Bone marrow (tissue), 2 donors: ENCODE measurements at places on chromosomes 2 and 18.

GRCh38 chr2:38806733-38807059 is 28.7 kb downstream of the GEMIN6 start:
- no peak for DNase-seq

DNA sequence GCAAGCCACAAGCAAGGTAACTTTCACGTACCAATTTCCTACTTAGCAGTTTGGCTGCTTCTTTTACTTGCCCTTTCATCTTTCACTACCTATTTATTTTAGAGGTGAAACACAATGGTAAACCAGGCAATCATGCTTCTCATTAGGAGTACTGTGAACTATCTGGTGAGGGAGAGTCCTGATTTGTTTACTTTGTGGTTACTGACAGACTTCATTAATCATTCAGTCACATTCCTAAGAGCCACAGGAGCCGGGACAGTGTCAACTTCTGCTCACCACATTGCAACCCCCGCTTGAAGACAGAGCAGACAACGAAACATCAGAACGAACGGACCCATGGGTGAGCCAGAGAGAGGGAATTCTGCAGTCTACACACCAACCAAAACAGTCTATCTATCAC is 28.8 kb downstream of the TUBB6 start:
- no peak for DNase-seq

GRCh38 chr2:118246079-118246478 is 157.8 kb downstream of the INSIG2 start:
- DNase-seq: no peak

- peak; percentile 39 for DNase-seq
Measured at GRCh38 chr18:39208729-39209128, 1643.1 kb upstream of the CELF4 start.

- DNase-seq: no peak
Measured at GRCh38 chr2:120780402-120780801, 44.7 kb downstream of the GLI2 start.

GRCh38 chr18:13398631-13399030 is 180.1 kb downstream of the LDLRAD4 start:
- no peak for DNase-seq

- no peak for DNase-seq
Measured at GRCh38 chr2:43397411-43397810, 171.0 kb upstream of the ZFP36L2 start.

DNA sequence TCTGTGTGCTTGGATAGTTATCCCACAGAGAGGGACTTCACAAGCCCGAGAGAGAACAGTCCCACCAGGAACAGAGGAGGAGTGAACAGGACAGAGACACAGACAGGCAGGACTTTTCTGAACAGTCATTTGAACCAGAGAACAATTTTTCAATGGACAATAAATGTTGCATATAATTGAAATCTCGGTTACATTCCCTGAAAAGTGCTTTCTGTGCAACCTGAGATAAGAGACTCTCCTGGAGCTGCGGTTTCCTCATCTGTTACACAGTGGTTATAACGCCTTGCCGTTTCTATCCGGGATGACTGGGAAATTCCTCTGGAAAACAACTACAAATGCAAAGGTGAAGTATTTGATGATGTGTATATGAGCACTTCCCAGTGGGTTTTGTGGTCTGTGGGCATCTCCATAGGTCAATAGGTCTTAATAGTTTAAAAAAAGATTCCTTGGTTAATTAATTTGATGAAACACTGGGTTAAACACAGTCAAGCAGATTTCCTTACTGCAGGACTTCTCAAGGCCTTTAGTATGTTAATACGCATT is 87.2 kb upstream of the HPCAL1 start:
- DNase-seq: no peak

DNA sequence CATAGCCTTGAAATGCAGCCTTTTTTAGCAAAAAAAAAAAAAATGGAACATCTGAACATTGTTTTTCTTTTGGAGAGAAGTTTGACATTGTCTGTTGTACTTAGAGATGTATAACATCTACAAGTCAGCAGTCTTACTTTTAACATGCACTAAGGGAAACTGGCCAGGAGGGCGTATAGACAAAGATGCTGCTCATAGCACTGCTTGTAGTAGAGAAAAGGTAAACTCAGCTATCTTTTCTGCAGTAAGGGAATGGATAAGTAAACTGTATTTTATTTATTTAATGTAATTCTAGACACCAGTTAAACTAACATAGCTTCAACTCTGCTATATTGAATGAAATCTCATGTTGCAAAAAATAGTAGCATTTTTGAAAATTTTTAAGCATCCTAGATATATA is 489.6 kb downstream of the PTPRM start:
- DNase-seq: no peak

DNA sequence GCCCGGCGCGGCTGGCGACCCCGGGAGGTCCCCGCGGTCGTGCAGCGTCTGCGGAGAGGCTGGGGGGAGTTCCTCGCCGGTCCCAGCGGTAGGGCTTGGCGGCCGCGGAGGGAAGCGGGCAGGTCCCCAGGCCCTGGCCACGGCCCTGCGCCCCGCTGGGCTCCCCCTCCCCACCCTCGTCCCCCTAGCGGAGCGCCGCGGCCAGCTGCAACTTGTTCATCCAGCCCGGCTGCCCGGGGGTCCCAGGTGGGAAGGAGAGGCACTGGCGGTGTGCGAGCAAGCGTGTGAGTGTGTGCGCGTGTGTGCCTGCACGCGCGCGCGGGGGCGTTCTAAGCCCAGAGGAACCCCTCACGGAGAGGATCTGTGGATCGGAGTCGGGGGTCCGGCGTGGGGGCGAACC is 1.3 kb downstream of the PTPRM start:
- DNase-seq: peak; percentile 47

DNA sequence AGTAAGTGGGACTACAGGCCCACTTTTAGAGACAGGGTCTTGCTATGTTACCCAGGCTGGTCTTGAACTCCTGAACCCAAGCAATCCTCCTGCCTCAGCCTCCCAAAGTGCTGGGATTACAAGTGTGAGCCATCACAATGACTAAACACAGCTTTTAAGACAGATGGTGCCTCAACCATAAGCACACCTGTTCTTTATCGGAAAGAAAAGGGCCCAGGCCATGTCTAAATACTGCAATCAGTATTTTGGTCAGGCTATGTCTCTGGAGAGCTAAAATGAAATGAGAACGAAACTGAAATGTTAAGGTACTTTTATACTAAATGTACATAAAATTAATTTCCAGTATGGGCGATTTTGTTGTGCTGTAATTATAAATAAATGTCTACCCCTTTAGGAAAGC is 69.5 kb upstream of the SPTBN1 start:
- DNase-seq: no peak

DNA sequence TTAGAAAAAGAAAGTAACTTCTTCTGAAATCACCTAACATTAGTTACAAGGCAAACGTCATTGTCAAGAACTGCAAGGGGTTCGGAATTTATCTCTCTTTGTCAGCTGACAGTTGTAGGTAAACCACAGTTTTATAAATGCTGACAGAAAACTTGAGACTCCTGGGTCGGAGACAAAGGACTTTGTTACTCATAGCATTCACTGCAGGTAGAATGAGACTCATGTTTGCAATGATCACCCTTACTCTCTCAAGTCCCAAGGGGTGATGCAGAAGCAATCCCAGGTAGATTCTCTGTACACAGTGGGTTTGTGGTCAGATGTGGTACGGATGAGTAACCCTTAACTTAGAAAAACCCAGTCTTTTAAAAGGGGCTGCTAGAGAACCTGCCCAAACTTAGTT is 757.8 kb downstream of the TRIB2 start:
- DNase-seq: no peak

DNA sequence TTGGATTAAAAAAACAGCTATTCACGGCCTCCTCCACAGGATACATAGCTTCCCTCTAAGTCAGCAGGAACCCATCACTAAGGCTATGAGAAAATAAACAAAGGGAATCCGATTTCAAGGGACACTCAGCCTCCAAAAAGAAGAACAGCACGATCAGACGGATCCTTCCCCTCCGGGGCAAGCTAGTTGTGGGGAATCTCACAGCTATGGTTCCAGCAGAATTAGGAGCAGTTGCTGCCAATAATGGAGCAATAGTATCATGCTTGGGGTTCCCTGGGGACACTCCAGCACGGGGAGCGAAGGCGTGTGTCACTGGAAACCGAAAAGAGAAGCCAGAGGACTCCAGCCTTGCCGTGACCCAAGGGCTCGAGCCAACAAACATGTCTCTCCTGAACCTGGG is 163.1 kb downstream of the TTC32 start:
- DNase-seq: no peak

GRCh38 chr2:71611781-71612527 is 158.6 kb downstream of the DYSF start:
- DNase-seq: no peak

DNA sequence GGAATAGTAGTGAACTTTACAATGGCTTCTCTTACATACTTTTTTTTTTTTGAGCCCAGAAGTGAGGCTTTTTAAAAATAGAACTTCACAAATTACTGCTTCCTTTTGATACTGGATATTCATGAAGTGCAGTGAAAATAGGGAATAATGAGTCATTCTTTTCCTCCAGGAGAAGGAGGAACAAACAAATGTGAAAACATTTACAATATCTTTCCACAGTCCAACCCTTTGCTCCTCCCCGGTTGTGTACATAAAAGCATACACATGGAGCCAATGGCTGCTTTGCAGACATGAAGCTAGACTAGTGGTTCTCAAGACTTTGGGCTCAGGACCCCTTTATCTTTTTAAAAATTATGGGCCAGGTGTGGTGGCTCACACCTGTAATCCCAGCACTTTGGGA is 266.9 kb downstream of the GBX2 start:
- DNase-seq: no peak

DNA sequence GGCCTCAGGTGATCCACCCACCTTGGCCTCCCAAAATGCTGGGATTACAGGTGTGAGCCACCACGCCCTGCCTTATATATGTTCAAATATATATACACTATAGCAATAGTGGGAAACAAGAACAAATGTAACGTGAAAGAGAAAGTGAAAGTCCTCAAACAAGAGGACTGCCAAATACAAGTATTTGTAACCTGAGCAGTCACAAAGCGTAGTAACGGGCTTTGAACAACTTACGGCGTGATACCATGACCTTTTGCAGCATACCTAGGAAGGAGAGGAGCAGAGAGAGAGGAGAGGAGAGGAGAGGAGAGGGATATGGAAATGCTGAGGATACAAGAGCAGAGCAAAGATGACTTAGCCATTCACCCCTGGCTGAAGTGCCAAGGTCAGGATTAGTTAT is 113.8 kb upstream of the RGPD4 start:
- no peak for DNase-seq

DNA sequence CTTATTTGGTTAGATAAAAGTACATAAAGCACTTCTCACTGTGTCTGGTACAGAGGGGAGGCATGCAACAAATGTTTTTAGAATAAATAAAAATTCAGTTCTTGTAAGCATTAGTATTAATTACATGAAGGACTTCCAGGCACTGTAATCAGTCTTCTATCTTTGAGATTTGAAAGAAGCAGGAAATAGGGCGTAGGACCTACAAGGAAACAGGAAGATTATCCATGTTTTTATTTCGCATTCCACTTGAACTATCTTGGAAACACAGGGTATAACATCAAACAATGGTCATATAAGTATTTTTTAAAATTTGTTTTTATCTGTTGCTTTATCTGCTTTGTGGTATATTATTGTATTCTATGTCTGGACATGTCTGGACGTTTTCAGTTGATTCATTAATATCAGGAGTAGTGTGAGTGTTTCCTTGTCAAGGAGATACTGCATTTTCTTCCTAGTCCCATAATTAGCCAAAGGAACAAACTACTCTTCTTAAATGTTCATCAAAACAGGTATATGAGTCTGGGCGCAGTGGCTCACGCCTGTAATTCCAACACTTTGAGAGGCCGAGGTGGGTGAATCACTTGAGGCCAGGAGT is 32.5 kb downstream of the BMPR2 start:
- no peak for DNase-seq

GRCh38 chr18:39345321-39345720 is 1779.7 kb upstream of the CELF4 start:
- DNase-seq: no peak
